ENCODE measurements at places on chromosomes 2 and 18. TPM values are rescaled to one million over a fixed set of nuclear protein-coding genes. Genes with fewer than 3 reads are reported as not detected.

C18orf54 gene
- 1.9 TPM for total RNA-seq

GKN2 gene
- not detected for total RNA-seq

EGR4 gene
- total RNA-seq, result under 0.01 TPM

OBSL1 gene
- 54.0 TPM for total RNA-seq

GAREM2 gene
- total RNA-seq, result 0.47 TPM

GRB14 gene
- 0.17 TPM for total RNA-seq

TEKT4 gene
- not detected for total RNA-seq

SKOR2 gene
- total RNA-seq, result not detected

CDH19 gene
- total RNA-seq, result not detected

RIT2 gene
- total RNA-seq, result not detected

TUBA3E gene
- total RNA-seq, result not detected

CFAP210 gene
- total RNA-seq, result 0.17 TPM

OR6B2 gene
- not detected for total RNA-seq

CUL3 gene
- total RNA-seq, result 48.2 TPM

CCDC88A gene
- 32.9 TPM for total RNA-seq

SLC11A1 gene
- total RNA-seq, result 0.26 TPM

SLC14A1 gene
- 131 TPM for total RNA-seq

All from bronchial smooth muscle cell (primary cell).